Activated naive CD4-positive, alpha-beta T cell (primary cell): ENCODE measurements at places on chromosomes 2 and 18.

DNA sequence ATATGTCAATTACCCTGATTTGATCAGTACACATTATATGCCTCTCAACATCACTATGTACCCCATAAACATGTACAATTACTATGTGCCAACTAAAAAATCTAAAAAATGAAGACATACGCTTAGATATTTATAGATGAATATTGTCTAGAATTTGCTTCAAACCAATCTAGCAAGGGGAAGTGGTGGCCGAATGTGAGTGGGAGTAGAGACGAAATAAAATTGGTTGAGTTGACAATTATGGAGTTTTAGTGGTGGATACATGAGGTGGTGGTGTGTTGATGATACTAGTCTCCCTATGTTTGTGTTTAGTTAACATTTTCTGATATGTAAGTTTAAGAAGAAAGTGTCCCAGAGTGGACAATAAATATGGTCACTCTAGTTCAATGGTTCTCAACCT lies 49.0 kb downstream of the SDC1 start:
- DNase-seq = no peak

DNA sequence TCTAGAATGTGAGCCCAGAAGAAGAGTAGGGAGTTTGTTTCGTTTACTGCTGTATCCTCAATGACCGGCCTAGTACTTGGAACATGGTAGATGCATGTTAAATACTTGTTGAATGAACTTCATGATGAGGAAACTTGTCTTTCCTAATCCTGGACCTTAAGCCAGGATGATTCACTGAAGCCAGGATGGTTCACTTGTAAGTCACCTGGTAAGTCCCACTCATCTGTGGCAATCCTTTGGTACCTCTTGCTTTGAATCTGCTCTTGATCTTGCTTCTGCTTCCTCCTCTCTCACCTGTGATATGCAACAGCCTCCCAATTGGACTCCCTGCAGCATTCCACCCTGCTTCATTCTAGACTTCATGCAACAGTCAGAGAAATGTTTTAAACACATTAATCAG lies 43.6 kb downstream of the QPCT start:
- no peak for DNase-seq

- DNase-seq = no peak
Observed at GRCh38 chr2:177161741-177162460, 50.7 kb upstream of the HNRNPA3 start.

GRCh38 chr2:109499566-109499965 lies 114.2 kb downstream of the SEPTIN10 start:
- no peak for DNase-seq

GRCh38 chr2:207133458-207133819 lies 32.3 kb downstream of the KLF7 start:
- no peak for DNase-seq

GRCh38 chr2:73089270-73090030 lies 17.9 kb upstream of the SFXN5 start:
- no peak for DNase-seq

GRCh38 chr18:57974585-57975265 lies 69.3 kb upstream of the NEDD4L start:
- no peak for DNase-seq
